ENCODE measurements at places on chromosomes 7 and 10.

DNA sequence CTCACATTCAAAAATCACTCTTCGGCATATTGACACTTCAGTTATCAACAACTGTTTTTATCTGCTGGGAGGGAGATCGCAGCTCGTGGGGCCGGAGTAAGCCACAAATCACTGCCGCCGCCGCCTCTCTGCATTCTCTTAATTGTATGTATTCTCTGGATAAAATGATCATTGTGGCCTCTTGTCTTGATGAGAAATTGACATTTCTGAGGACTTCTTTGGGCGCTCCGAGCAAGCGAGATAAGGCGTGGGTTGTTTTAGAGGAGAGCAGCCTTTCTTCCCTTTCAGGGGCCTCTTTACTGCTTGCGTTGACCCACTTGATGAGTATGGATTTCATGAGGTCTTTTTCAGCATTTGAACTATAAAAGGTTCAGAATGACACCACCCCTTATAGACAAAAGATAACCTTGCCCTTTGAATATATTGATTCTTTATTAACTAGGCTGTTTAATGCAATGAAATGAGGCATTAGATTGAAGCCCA is 130.6 kb downstream of the EBF3 start:
- DNase-seq, result no peak

GRCh38 chr7:154178895-154179294 is 126.7 kb downstream of the DPP6 start:
- DNase-seq, result no peak

DNA sequence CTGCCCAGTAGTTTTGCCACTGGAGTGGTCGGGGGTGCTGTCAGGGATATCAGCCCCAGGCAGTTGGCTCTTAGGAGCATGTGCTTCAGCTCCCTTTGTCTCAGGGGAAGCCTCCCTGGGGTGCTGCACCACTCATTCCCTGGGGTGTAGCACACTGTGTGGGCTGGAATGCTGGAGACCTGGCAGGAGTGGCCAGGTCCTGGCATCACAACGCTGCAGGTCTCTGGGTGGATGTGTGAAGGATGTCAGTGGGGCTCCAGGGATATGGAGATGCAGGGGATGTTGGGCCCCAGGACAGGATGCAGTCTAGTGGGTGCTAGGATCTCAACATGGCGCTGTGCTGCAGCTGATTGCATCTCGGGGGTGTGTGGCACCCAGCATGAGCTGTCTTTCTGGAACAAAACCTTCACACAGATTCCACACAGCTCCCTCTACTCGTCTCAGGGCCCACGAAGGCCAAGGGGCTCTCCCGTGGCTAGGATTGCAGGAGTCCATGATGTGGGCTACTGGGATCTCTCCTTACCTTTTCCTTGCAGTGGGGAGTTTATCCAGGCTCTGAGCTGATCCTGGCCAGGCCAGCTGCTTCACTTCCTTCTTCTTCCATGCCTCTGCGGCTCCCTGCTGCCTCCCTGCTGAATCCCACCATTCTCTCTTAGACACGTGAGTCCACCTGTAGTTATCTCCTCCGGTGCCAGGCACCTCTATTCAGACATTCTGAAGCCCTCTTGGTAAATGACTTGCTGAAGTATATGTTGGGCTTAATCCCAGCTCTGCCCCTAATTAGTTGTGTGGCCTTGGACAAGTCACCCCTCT is 295.1 kb downstream of the RPS24 start:
- peak; percentile 9 for DNase-seq

DNA sequence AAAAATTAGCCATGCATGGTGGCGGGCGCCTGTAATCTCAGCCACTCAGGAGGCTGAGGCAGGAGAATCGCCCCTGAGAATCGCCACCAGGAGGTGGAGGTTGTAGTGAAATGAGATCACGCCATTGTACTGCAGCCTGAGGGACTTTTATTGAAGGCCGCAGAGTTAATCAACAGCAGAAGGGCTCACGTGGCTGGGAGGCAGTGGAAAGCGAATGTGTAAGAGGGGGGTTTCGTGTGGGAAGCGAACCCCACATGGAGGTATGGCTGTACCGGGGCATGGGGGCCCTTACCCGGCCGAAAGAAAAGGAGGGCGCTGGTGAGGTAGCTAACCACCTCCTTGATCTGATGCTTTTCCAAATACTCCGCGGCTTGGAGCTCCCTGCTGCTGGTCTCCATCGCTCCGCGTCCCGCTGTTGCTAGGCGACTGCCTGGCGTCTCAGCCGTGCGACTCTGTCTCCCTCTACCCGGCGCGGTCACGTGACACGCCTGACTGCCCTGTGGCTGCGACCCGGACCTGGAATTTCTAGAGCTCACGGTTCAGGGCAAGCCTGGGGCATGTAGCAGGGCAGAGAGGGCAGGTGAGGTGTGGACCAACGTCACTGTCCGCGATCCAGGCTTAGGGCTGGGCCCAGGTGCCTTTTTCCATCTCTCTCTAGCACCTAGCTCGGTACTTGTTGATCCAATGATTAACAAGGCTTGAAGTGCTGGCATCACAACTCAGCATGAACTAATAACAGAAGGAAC is at the start of gene EFCAB10:
Gene EFCAB10, minus strand, starts transcription at position 428 of the 746 bp plus-strand sequence. Its CDS starts 30 bp downstream, at position 398.
- no peak for DNase-seq

GRCh38 chr10:14173391-14173705 is 157.4 kb downstream of the FRMD4A start:
- no peak for DNase-seq

- DNase-seq, result no peak
Observed at GRCh38 chr7:29557954-29558353, 5.7 kb upstream of the PRR15 start.

DNA sequence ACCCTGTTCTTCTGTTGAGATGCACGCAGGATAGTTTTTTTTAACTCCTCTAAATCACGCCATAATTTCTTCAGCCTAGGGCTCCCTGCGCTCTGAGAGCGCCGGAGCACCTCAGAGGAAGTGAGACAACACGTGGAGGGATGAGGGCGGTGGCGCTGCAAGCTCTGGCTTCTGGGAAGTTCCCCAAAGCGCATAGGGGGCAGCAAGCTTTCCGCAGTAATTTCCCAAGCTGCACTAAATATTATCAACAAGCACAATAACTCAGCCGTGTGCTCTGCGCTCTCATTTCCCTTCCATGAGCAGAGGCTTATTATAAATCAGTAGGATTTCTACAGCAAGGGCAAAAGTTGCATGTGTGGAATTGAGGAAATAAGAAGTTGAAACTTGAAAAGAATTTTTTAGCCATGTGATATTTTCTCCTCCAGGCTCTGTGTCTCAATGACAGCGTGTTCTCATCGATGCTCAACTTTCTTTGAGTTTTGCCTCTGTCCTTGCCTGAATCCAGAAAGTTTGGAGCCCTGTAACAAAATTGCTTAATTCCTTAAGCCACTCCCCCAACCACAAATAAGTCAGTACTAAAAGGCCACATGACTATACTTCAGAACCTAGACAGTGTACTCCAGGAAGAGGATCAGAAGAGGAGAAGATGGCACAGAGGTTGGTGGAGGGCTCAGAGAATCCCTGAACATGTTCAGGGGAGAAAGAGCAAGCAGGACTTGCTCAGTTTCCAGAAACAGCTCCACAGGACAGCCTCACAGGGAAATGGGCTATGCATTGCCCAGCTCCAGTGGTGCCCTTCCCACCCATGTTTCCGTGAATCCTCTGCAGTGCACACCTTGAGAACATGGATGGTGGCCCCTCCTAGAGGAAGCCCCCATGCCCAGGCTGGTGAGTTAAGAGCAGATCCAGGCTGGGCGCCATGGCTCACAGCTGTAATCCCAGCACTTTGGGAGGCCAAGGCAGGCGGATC is 221.5 kb upstream of the GHITM start:
- DNase-seq, result no peak

DNA sequence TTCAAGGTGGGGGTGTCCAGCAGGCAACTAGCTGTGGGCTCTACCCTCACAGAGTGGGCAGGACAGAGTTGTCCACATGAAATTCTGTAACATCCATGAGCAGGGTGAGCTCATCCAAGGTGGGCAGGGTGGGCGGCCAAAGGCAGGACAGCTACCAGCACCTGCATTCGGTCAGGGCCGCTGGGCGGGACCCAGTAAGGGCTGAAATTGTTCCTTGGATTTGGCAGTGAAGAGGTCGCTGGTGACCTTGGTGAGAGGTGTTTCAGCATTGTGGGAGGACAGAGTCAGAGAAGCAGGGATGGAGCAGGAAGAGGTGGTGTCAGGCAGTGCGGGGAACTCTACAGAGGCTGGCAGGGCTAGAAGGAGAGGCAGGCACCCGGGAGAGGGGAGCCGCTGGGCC is 23.9 kb downstream of the ADCYAP1R1 start:
- DNase-seq, result no peak

- DNase-seq, result no peak
Observed at GRCh38 chr7:30390736-30391636, 87.6 kb downstream of the NOD1 start.

Measured in central memory CD8-positive, alpha-beta T cell (primary cell).